Glutamatergic neuron (in vitro differentiated cells): ENCODE measurements at places on chromosomes 1 and 21.
A peak's percentile ranks its signal among the peaks of the same experiment; 100 is the strongest.

GRCh38 chr1:182889997-182890396 is 50.9 kb downstream of the DHX9 start:
- DNase-seq: no peak
- peaks cover 10% of the 10 kb centered on the region for H3K36me3 ChIP-seq

GRCh38 chr1:187928288-187928687 is 1099.5 kb downstream of the PLA2G4A start:
- no peak overlapping the region for H3K4me3 ChIP-seq
- H3K27ac ChIP-seq: peak overlapping the region; percentile 77

GRCh38 chr1:175904808-175905207 is 161.4 kb upstream of the TNR start:
- H3K27ac ChIP-seq: no peak overlapping the region
- H3K27me3 ChIP-seq: peaks cover 4% of the 10 kb centered on the region
- DNase-seq: no peak
- no peak overlapping the region for H3K4me3 ChIP-seq
- no peaks in the 10 kb centered on the region for H3K36me3 ChIP-seq

- H3K36me3 ChIP-seq: no peaks in the 10 kb centered on the region
- H3K27ac ChIP-seq: no peak overlapping the region
- H3K27me3 ChIP-seq: peaks cover 9% of the 10 kb centered on the region
- no peak overlapping the region for H3K4me3 ChIP-seq
- no peak for DNase-seq
- peaks cover 5% of the 10 kb centered on the region for H3K4me1 ChIP-seq
These were observed 58.0 kb downstream of the PRDM16 start for GRCh38 chr1:3126756-3127678.

- no peak overlapping the region for H3K4me3 ChIP-seq
- no peak for DNase-seq
- peaks cover 1% of the 10 kb centered on the region for H3K27me3 ChIP-seq
- H3K27ac ChIP-seq: no peak overlapping the region
These were observed 608.7 kb downstream of the PLPP3 start for GRCh38 chr1:55970526-55971110.
